Transverse colon (tissue), 4 donors: ENCODE measurements at places on chromosomes 16 and 17. TPM values are rescaled to one million over a fixed set of nuclear protein-coding genes. Genes with fewer than 3 reads are reported as not detected.
A peak's percentile ranks its signal among the peaks of the same experiment; 100 is the strongest.

Gene TP53TG3C
- total RNA-seq = not detected

Gene STX1B
- total RNA-seq = not detected

DNA sequence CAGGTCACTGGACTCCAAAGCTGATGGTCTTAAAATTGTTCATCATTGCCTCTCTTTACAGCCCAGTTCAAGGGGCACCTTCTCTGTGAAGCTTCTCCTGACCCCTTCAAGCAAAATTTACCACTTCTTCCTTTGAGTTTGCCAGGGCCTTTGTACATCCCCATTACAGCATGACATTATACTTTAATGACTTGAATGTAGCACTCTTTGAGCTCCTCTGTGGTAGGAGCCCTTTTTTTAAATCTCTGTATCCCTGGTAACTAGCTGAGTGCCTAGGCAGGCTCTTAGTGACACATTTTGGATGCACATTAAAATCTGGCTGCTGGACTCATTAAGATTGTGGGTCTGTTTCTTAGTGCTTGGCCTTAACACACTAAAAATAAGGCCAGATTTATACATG lies 412.1 kb downstream of the CA10 start:
- DNase-seq = no peak

- peak; percentile 79 for DNase-seq
These were observed 88.0 kb upstream of the RPRML start for GRCh38 chr17:47066841-47067682.

DNA sequence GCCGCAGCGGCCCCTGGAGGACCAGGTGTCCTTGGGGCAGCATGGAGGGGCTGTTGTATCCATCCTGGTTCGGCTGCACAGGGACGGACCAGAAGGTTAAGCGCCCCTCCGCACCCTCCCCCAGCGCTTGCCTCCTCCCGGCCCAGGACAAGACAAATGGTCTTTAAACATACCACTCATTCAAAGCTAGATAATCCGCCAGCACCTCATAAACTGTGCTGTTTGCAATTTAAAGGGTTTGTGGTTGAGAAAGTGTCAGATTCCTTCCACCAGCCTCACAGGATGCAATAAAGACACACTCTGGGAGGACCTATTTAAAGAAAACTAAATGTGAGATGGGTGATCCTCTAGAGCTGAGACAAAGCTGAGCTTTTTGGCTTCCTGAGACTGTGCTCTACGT lies 426.2 kb upstream of the EEF2KMT start:
- DNase-seq = no peak

- DNase-seq = no peak
These were observed 39.7 kb upstream of the CRISPLD2 start for GRCh38 chr16:84780063-84780462.

DNA sequence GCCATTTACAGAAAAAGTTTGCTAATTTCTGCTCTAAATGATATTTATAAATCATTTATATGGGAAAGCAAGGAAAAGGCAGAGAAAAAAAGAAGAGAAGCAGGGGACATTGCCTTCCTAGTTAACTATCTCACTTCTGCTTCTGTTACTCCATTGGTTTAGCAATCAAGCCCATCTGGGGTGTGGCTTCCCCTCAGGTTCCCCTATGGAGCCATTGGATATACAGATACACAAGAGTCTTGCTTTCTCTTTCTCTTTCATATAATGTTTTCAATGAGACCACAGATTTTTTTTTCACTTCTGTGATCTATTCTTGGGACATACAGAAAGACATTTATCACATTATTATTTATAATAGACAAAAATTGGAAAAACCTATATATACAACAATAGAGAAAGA lies 105.6 kb upstream of the TOM1L1 start:
- no peak for DNase-seq

- no peak for DNase-seq
These were observed 31.0 kb downstream of the OMG start for GRCh38 chr17:31266042-31266441.
